CD8-positive, alpha-beta T cell (primary cell): ENCODE measurements at places on chromosomes 6 and 20.

DNA sequence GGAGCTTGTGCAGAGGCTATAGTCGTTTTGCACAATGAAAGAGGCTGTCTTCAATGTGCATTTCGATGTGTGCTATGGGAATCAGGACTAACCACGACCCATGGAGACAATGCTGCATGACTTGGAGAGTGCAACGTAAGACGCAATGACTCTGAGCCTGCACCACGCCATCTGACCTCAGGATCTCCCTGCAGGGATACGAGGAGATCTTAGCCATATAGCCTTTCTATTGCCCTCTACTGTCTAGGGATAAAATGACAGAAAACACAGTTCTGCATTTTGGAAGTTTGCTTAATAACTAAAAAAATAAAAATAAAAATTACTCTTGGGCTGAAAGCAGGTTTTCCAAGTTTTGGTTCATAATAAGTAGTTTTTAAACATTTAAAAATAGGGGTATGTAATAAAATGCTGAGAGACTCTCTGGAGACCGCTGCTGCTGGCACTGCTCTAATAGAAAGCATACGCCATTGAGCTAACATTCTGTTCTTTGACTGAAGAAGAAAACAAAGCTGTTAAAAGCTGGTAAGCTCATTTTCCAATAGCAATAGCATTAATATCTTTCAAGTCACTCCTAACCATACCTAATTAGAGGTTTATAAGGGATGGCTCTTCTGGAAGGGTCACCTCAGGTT is 87.2 kb downstream of the PDE7B start:
- DNase-seq, result no peak

DNA sequence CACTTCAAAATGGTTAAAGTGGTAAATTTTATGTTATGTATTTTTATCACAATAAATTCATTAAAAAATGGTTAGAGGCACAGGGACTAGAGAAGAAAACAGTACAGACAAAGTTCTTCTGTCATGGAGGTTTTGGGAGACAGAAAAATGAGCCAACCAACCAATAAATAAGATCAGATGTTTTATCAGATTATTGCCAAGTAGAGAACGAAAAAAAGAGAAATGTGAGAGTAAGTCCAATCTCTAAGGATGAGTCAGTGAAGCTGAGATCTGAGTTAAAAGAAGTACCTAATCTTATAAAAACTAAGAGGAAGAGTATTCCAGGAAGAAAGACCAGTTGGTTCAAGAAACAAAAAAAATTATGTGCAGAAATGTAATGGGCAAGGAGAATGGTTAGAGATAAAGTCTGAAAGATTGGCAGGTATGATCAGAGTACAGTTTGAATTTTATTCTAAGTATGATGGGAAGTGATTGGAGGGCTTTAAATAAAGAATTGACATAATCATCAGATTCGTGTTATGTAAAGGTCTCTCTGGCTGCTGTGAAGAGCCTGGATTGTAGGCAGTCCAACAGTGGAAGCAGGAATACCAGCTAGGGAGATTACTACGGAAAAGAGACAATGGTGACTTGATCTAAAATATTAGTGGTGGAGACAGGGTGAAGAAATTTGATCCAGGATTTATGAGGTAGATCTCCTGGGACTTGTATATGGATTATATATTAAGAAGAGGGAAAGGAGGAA is 79.6 kb downstream of the RCAN2 start:
- no peak for DNase-seq

- no peak for DNase-seq
Measured at GRCh38 chr6:106702451-106703110, 73.2 kb downstream of the QRSL1 start.

DNA sequence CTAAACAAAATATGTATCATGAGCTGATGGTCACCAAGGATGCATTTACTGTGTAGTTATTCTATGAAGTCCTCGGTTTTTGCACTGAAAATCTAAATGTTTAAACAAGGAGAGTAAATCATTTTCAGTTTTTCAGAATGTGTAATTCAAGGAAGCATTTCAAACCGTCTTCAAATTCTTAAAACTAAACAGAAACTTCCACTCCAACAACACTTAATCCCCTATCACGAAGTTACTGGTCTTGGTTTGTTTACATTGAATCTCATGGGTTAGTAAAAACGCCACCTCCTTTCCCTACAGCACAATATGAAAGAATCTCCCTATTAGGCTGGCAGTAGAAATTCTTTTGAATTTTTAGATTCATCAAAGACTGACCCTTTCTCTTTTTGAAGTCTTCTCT is 192.9 kb downstream of the AIG1 start:
- DNase-seq, result no peak

DNA sequence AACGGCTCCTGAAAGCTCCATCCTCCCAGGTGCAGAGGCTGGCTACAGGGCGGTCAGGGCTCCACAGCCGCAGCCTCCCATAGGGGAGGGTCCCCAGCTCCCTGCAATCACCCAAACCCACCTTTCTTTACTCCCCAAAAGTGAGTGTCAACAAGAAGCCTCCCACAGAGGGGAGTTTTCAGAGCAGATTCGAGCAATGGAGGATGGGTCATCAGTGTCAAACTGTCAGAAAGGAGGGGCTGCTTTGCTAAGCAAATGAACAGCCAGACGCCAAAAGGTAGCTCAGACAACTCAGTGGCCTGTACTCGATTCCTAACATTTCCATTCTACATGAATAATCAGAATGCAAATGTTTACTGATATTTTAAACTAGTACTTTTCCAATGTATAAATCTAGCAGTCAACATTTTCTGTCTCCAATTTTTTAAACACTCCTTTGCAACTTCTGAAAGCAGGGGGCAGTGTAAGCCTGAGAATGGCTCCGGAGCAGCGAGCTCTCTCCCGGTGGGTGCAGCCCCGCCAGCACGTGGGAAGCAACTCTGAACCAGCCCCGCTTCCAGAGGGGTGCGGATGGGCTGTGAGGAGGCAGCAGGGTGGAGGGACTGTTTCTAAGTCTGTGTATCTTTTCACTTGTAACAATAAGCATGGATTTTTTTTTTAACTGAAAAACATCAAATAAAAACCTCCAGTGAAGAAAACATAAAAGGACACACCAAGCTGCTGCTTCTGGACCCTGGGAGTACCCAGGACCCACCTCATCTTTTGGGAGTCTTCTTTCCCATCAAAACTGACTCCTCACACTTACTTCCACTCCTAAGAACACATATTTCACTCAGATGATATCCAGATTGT is 54.9 kb downstream of the TAF4 start:
- peak; percentile 55 for DNase-seq

DNA sequence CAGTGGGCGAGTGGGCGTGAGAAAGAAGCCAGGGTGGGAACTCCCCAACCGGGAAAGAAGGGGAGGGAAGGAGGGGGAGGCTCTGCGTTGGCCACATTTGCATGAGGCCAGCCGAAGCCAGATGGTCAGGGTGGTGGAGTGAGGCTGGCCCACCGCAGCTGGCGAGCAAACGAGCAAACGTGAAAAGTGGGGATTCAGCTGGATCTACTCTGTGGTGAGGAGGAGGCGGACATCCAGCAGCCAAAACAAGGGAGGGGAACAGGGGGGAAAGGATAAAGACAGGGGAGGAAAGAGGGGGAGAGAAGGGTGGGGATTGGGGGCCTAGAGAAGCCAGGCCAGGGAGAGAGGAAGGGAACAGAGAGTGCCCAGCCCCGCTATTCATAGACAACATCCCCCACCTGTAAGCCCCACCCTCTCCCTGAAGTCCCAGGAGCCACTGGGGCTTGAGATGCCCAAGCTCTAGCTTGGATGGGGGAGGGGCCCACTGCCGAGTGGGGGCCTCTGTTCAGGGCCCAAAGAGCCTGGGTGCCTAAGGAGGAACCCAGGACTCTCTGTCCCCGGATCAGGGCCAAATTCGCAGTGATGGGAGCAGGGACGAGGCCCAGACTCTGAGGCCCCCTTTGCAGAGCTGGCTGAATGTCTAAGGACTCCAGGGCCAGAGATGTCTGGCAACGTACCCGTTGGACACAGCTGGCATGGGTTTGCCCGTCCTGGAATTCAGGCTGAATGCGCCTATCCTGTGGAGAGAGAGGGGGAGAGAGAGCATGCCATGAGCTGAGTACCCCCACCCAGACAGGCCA is 45.1 kb downstream of the CPNE5 start:
- DNase-seq, result no peak

- DNase-seq, result no peak
Measured at GRCh38 chr6:77019081-77019480, 444.2 kb downstream of the HTR1B start.
